HCT116 (cell line): ENCODE measurements at places on chromosomes 1 and 21. TPM values are rescaled to one million over a fixed set of nuclear protein-coding genes. Genes with fewer than 3 reads are reported as not detected.

GRCh38 chr1:21024918-21025317 is 151.8 kb downstream of the EIF4G3 start:
- no peak overlapping the region for H3K4me3 ChIP-seq
- H3K4me1 ChIP-seq, result peaks cover 25% of the 10 kb centered on the region
- no peaks in the 10 kb centered on the region for H3K27me3 ChIP-seq
- no peaks in the 10 kb centered on the region for H3K36me3 ChIP-seq

GRCh38 chr1:213057264-213058059 is 6.4 kb downstream of the RPS6KC1 start:
- H3K4me3 ChIP-seq, result no peak overlapping the region
- H3K36me3 ChIP-seq, result no peaks in the 10 kb centered on the region
- H3K4me1 ChIP-seq, result no peaks in the 10 kb centered on the region
- no peaks in the 10 kb centered on the region for H3K27me3 ChIP-seq

GRCh38 chr1:111920221-111921024 is 69.0 kb downstream of the KCND3 start:
- no peaks in the 10 kb centered on the region for H3K36me3 ChIP-seq
- H3K27me3 ChIP-seq, result peaks cover 36% of the 10 kb centered on the region
- no peak overlapping the region for H3K27ac ChIP-seq
- no peaks in the 10 kb centered on the region; the same call in 1 of the 2 replicates for H3K4me1 ChIP-seq
- no peak for DNase-seq

GRCh38 chr1:41355761-41356160 is 5.5 kb upstream of the FOXO6 start:
- no peaks in the 10 kb centered on the region for H3K36me3 ChIP-seq
- no peak for DNase-seq
- no peak overlapping the region for H3K4me3 ChIP-seq
- H3K4me1 ChIP-seq, result peaks cover 33% of the 10 kb centered on the region

GRCh38 chr1:15272009-15272781 is 25.2 kb downstream of the FHAD1 start:
- H3K27ac ChIP-seq, result no peak overlapping the region
- DNase-seq, result peak; percentile 66

DNA sequence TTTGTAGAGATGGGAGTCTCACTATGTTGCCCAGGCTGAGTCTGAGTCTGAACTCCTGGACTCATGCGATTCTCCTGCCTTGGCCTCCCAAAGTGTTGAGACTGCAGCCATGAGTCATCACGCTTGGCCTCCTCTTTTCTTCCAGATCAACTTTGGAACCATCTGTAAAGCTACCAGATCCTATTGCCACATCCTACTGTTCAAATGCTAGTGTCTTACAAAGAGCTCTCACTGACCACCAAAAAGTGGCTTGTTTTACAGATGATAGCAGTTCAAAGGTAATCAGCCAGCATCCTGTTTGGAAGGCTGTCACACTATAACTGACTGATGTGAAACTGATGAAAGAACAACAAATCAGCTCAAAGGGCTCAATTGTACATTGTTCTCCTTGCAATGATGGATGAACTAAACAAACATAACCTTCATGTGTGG is 221.6 kb downstream of the AKT3 start:
- no peak overlapping the region for H3K4me3 ChIP-seq
- no peaks in the 10 kb centered on the region for H3K4me1 ChIP-seq
- no peak overlapping the region for H3K27ac ChIP-seq
- no peak for DNase-seq

DNA sequence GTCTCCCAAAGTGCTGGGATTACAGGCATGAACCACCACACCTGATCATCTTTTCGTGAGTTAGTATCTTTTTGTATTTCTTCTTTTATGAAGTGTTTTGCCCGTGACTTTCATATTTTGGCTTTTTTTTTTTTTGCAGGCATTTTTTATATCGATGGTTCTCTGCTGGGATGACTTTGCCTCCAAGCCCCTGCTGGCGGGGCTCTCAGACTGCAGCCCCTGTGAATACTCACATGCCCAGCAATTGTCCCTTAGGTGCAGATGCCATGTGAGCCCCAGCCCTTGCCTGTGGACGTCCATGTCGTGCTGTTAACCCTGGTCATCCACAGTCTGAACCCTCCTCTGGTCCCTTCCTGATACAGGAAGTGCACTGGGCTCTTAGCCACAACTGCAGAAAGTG is 21.7 kb downstream of the CRYAA start:
- no peaks in the 10 kb centered on the region for H3K4me1 ChIP-seq
- no peak overlapping the region for H3K27ac ChIP-seq
- no peak for DNase-seq

DNA sequence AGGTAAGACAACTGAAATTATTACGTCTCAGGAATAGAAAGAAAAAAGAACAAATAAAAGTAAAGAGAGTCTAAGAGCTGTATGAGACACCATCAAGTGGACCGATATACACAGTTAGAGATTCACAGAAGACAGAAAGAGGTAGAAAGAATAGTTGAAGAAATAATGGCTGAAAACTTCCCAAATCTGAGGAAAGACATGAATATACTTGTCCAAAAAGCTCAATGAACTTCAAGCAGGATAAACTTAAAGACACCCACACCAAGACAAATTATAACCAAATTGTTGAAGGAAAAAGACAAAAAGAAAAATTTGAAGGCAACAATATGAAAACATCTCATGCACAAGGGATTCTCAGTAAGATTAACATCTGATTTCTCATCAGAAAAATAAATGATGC is 19.6 kb upstream of the WNT3A start:
- no peak overlapping the region for H3K4me3 ChIP-seq
- H3K27me3 ChIP-seq, result no peaks in the 10 kb centered on the region
- H3K27ac ChIP-seq, result no peak overlapping the region

The ACKR1 gene
- not detected for total RNA-seq

The CDC42 gene
- total RNA-seq, result 217 TPM

The GNG12 gene
- 49.6 TPM for total RNA-seq

The CD53 gene
- total RNA-seq, result 0.96 TPM

The ADAM30 gene
- total RNA-seq, result not detected
